Activated CD8-positive, alpha-beta memory T cell treated with anti-CD3 and anti-CD28 coated beads, Interleukin-2, amount 50 U/mL, for 4 hours (primary cell): ENCODE measurements at places on chromosomes 13 and 19.

DNA sequence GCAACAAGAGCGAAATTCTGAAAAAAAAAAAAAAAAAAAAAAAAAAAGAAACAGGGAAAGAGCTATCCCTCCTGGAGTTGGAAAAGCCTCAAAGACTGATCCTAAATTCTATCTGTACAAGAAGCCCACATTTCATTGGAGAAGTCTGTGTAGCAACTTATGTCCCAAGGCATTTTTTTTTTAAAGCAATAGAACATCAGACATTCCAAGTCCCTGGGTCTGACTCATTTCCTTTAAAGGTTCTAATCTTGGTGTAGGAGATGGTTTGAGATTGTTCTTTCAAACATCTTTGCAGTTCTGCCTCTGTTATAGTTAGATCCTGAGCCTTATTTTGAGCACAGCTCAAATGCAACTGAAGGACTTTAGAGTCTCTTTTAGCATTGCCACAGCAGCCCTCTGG is 706.5 kb upstream of the MIR17HG start:
- DNase-seq = no peak

DNA sequence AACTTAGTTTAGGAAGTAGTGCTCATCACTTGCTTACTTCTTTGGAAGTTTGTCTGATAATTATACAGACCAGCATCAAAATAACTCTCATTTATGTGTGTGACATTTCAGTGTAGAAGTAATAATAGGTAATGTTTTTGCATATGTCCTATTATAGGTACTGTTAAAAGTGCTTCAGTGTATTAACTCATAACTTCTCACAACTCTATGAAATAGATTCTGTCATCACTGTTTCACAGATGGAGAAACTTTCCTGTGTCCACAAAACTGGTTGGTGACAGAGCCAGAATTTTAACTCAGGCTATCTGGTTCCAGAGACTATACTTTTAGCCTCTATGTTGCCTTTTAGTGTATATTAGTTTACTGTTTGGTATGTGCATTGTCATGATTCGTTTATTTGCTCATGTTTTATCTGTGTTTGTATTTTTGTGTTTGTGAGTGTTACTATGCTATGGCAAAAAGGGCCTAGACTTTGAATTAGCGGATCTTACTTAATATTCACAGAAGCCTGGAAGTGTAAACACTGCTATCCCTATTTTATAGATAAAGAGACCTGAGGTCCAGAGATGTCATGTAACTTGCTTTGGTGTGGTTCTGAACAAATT is 12.7 kb downstream of the LPAR6 start:
- no peak for DNase-seq

- no peak for DNase-seq
These were observed 46.4 kb downstream of the PSG3 start for GRCh38 chr19:42693760-42694350.

GRCh38 chr19:57719901-57720519 is 7.4 kb downstream of the ZNF671 start:
- DNase-seq = no peak

DNA sequence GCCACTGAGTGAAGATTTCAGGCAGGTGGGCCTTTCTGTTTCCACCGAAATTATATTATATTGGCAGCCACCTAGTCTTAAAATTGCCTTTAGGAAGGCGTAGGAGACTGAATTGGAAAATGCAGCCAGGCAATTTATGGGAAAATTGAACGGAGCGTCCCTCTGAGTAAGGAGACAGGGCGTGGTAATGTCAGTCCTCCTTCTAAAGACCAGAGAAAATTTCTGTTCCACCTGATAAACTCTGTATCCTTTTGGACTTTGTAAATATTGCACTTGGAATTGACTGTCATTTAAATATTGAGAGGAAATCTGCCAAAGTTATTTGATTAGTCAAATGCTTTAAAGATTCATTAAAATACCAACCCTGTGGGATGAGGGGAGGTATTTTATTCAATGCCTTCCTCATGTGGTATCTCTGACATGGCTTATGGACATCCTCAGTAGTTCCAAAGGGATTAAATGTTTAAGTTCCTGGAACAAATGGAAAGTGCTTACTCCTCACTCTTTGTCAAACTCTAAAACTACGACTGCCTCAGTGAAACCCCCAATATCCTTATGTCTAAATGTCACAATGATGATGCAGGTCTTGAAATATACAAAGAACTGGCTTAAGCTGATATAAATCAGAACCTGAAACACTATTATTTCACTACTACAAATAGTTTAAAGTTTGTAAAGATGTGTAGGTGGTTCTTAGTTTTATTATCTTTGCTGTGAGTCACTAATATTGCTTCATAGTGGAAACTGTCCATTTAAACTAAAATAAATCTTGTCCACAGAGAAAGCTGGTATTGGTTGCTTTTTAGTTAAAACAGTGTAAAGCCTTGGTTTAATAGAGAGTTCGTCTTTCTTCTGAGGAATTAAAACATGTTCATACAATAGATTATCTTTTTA is 203.2 kb downstream of the FGF14 start:
- no peak for DNase-seq

DNA sequence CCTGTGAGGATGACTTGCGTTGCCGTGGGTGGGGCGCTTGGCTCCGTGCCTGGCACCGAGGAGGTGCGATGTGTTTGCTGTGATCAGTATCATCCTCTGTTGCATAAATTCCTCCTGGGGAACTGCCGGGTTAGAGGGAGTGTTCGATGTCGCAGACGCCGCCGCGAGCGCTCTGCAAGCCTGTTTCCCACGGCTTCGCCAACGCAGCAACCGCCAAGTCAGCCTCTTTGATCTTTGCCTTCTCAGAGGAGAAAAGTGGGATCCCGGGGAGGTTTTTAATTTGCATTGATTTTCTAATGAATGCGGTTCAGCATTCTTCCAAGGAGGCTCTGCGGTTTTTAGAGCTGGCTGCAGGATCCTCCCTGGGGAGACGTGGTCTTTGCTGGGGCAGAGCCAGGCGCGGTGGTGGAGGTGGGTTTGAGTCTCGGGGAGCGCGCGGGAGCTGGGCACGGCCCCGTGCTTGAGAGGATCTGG is 7.6 kb downstream of the GPR32 start:
- DNase-seq = no peak

DNA sequence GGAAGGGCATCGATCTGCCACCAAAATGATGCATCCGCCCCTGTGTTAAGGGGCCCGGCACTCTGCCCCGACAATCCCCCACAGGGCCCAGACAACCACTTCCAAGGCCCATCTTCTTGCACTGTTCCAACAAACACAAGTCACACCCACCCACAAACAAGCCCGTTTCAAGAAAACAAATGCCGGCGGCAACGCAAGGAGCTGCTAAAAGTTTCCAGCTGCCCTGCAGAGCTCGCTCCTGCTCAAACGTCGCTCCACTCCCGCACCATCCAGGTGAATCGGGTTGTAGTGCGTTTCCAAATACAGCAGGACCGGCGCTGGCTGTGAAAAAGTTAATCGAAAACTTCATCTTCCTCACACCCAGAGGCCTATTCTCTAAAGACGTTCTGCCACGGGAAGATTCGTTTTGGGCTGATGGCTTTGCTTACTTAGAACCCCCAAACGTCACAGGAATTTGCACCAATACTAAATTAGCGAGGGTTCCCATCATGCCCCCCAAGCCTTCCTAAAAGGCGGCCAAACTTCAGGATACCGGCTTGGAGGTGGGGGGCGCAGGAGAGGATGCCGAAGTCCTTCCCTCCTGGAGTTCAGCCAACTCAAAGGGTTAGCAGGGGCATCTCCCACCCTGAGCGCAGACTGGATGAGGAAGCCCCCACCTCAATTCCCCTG is 107.4 kb upstream of the DOCK9 start:
- peak; percentile 20 for DNase-seq

DNA sequence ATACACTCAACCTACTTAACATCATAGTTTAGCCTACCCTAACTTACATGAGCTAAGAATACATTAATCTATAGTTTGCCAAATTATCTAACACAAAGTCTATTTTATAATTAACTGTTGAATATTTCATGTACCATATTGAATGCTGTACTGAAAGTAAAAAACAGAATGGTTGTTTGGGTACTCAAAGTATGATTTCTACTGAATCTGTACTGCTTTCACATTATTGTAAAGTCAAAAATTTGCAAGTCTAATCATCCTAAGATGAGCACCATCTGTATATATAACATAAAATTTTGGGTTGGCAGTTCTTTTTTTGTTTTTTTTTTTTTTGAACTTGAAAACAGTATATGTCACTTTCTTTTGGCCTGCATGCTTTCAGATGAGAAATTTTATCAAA is 1212.6 kb downstream of the SLITRK5 start:
- DNase-seq = no peak

DNA sequence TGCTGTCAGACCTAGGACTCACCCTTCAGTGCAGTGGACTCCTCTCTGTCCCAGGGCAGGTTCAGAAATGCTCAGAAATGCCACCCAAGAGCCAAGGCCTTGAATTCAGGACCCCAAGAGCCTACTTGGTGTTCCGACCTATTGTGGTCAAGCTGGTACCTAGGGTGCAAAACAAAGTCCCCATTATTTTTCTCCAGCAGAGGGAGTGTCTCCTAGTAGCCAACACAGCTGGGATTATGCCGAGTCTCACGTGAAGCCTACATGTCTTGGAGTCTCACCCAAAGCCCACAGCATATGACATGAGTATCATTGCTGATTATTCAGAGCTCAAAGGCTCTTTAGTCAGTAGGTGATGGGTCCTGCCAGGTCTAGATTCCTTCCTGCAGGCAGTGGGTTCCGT is 671.1 kb upstream of the SPRY2 start:
- DNase-seq = no peak

- no peak for DNase-seq
These were observed 20.7 kb upstream of the CLN5 start for GRCh38 chr13:76971215-76971614.

DNA sequence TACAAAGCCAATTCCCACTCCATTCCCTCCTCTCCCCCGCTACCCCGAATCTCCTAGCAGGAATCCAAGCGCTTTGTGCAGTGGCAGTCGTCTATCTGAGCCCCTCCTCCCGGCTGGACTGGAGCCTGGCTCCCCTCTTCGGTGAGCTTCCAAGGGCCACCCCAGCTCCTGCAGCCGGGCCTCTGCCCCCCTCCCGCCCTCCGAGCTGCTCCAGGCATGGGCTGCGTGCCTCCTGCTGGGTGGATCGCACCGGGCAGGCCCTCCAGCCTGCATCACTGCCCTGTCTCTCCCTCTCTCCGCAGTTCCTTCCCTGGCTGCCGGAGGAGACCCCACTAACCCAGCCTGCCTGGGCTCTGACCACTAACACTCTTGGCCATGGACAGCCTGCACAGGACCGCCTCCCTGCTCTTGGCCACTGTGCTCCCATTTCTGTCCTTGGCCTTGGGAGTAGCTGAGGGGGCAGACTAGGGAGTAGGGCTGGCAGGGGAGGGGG is 12.9 kb upstream of the LENG8 start:
- DNase-seq = no peak

DNA sequence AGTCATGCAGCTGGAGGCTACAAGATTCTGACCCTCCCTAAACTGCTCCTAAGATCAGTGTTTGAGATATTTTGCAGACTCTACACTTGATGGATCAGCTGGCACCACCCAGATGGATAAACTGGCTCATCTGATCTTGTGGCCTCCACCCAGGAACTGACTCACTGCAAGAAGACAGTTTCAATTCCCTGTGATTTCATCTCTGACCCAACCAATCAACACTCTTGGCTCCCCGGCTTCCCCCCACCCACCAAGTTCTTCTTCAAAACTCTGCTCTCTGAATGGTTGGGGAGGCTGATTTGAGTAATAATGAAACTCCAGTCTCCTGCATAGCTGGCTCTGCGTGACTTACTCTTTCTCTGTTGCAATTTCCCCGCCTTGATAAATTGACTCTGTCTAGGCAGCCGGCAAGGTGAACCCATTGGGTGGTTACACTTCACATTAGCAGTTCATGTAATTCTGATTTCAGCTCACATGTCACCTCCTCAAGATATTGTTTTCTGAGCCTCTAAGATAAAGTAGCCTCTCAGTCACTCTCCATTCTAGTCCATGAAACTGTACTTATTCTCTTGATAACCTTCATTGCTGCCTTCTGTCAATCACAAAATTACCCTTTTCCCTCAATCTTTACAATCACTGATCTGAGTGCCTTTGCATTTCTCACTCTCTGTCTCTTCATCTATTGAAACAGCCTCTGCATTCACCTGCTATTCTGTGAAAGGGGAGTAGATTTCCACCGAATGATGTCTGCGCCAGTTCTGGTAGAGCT is 9.9 kb upstream of the FPR3 start:
- DNase-seq = no peak

DNA sequence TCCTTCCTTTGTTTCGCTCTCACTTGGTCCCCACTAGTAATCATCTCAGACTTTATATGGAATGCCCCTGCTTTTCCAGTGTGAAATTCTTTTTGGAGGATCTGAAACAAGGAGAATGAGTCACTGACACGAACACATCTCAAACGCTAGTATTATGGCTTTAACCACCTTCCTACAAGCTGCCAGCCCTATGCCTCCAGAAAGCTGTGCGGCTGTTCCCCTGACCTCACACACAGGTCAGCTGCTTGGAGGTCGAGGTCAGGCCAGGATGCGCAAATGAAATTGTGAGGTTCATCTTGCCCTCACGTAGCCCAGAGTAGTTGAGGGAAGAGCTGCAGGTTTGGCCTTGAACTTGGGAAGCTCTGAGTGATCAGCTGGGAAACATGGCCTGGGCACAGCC is 449.8 kb downstream of the FGF9 start:
- DNase-seq = no peak

DNA sequence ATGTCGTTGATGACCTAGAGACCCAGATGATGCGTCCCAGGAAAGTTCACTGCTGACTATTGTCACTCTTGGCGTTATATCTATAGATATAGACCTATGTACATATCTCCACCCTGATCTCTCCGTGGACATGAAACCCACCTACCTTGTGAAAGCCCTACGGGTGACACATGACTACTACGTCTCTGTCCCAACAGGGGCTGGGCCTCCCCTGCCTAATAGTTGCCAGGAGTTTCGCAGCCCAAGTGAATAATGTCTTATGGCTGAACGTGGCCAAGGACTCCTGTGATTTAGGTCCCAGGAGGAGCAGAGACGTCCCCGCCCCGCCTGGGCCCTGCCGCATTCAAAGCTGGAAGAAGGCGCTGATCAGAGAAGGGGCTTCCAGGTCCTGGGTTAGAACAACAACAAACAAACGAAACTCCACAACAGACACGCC is 4.9 kb upstream of the POU4F1 start:
- no peak for DNase-seq

DNA sequence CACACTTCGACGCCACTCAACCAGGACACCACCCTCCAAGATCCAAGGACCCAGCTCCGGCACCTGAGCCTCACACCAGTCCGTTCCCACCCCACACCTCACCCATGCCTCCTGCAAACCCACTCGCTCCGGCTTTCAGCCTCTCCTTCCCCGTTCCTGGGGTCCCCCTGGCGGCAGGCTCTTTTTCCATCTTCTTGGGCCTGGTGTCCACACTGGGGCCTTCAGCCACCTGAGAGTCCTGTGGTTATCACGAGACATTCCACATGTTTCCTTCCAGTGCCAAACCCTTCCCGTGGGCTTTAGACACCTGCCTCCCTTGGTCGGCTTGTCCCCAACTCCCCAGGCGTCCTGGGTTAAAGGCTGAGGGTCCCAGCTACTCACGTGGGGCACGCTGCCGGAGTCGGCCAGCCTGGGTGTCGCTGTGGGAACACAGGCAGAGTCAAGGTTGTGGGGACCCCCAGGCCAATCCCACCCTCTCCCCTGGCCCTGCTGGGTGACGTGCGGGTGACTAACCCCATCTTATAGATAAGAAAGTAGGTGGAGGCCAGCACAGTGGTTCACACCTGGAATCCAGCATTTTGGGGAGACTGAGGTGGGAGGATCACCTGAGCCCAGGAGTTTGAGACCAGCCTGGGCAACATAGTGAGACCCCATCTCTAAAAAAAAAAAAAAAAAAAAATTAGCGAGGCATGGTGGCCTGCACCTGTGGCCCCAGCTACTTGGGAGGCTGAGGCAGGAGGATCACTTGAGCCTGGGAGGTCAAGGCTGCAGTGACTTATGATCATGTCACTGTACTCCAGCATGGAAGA is 1.9 kb downstream of the JSRP1 start:
- DNase-seq = no peak

- no peak for DNase-seq
These were observed 58.0 kb downstream of the MAP4K1 start for GRCh38 chr19:38559428-38560401.
